ENCODE measurements at places on chromosomes 7 and 10.

DNA sequence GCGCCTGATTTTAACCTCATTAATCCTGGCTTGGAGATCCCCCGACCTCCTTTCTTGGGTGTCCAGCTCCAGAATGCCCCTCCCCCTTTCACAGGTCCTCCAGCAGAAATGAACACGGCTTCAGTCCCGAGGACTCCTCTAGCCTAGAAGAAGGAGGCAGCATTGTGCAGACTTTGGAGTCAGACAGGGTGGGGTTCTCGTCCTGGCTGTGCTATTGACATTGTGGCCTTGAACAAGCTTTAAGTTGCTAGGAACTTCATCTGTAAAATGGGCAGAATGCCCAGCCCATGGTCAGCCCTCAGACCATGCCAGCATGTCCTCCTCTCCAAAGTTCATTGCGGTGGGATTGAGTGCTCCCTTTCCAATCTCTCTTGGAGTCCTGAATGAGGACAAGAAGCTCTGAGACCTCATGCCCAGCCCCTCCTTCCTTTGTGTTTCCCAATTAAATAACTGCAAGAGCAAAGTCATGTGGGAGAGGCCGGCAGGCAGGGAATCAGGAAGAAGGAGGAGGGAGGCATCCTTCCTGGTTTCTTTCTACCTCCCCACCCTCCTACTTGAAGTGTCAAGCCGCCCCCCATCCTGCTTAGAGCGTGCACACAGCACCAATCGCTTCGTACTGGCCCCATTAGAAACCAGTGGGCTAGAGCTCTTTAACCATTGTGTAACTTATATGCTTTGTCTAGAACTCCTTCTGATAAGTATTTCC is 86.4 kb downstream of the RBM20 start:
- H3K27ac ChIP-seq = no peak overlapping the region
- peaks cover 13% of the 10 kb centered on the region for H3K4me1 ChIP-seq
- H3K36me3 ChIP-seq = no peaks in the 10 kb centered on the region
- H3K4me3 ChIP-seq = no peak overlapping the region

GRCh38 chr7:17408245-17408903 is 109.9 kb downstream of the AHR start:
- H3K4me1 ChIP-seq = peaks cover 6% of the 10 kb centered on the region
- H3K27ac ChIP-seq = no peak overlapping the region
- H3K4me3 ChIP-seq = no peak overlapping the region
- H3K27me3 ChIP-seq = no peaks in the 10 kb centered on the region

- no peaks in the 10 kb centered on the region for H3K36me3 ChIP-seq
- peaks cover 4% of the 10 kb centered on the region for H3K27me3 ChIP-seq
- no peak for DNase-seq
- H3K4me1 ChIP-seq = no peaks in the 10 kb centered on the region
- no peak overlapping the region for H3K27ac ChIP-seq
Observed at GRCh38 chr10:121669028-121669374, 70.8 kb upstream of the FGFR2 start.

DNA sequence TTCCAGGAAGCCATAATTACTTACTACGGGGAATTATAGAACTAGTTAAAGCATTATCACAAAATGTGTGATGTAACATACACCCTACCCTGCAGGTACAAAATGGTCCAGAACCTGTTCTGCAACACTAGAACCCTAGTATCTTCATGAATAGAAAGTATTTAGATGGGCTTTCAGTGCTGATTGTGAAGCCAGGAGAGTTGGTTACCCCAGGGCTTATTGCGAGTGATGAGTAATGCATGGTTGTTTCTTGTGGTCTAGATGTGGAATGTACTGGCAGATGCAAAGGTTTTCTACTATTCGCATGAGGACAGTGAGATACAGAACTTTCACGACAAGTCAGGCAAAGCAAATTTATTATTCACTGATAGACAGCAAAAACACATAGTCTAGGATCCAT is 33.6 kb upstream of the AGR3 start:
- no peak for DNase-seq
- no peaks in the 10 kb centered on the region for H3K4me1 ChIP-seq
- no peak overlapping the region for H3K27ac ChIP-seq
- H3K4me3 ChIP-seq = no peak overlapping the region
- H3K27me3 ChIP-seq = no peaks in the 10 kb centered on the region
- no peaks in the 10 kb centered on the region for H3K36me3 ChIP-seq

DNA sequence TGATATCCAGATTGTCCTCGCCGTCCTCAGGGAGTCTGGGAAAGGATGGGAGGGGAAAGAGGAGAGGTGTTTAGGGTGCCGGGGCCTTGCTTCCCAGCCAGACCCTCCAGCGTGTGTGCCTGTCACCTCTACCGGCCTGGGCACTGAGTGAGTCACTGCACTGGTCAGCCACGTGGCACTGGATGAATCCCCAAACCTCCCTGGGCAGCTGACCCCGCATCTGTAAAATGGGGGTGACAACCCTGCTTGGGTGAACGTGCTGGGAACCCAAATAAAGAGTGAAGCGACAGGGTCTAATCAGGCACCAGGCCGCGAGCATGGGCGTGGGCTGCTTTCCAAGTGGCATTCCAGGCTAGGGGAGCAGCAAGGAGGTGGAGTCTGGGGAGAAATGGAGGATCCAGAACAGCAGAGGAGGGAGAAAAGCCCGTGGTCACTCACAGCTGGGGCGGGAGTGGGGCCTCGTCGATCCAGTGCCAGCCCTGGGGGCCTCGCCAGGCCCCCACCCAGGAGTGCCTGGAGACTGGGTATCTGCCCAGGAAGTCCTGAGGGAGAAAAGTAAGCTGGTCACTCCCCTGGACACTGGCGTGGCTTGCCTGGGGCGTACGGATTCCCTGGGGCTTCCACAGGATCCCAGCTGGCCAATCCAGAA is 29.7 kb downstream of the KLRG2 start:
- H3K27ac ChIP-seq = no peak overlapping the region
- no peaks in the 10 kb centered on the region for H3K4me1 ChIP-seq
- H3K36me3 ChIP-seq = no peaks in the 10 kb centered on the region
- no peak for DNase-seq

GRCh38 chr7:134587750-134588149 is 38.8 kb downstream of the AKR1B15 start:
- H3K36me3 ChIP-seq = no peaks in the 10 kb centered on the region
- no peak overlapping the region for H3K27ac ChIP-seq
- H3K27me3 ChIP-seq = peaks cover 9% of the 10 kb centered on the region
- no peak for DNase-seq
- no peaks in the 10 kb centered on the region for H3K4me1 ChIP-seq

DNA sequence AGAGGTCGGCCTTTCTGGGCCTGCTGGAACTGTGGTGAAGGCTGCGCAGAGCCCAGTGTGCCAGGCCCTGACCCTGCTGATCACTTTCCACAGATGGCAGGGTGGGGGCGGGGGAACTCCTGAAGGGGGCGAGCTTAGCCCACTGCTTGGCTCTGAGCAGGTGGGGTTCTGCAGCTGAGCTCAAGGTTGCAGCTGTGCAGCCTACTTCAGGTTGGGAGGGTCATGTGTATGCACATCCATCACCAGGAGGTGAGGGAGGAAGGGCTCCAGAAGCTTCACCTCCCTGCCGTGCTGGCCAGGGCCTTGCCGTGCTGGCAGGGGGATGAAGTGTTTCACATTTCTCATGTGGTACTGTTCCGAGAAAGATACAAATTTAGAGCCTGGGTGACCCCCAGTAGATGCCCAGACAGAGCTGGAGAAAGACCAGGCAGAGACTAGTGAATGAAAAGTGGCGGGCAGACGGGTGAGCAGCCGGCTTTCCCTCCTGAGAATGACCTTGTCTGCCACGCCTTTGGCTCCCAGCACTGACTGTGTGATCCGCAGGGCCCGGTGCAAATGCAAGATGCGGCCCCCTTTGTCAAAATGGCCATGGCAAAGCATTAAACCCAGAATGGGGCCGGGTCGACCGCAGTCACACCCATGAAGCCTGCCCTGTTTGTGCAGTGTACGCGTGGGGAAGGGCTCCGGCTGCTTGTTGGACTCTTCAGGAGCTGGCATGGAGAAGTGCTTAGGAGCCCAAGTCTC is 25.2 kb downstream of the FAM241B start:
- no peak for DNase-seq
- H3K27me3 ChIP-seq = peaks cover 60% of the 10 kb centered on the region

DNA sequence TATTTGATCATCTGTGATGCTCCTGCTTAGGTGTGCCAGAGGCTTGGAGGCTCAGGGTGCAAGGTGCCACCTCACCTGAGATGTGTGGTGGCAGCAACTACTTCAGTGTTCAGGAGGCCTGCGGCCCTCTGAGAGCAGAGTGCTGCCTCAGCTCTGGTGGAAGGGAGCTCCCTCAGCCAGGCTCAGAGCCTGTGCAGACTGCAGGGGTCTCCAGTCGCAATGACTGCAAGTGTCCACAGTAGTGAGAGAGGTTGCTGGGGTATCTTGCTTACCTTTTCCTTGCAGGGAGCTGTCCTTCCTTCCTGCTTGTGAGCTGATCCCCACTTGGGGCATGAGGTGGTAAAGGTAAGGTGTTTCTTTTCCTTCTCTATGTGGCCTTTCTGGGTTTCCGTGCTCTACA is 131.0 kb upstream of the GAD2 start:
- no peak for DNase-seq
- H3K4me3 ChIP-seq = no peak overlapping the region
- H3K36me3 ChIP-seq = no peaks in the 10 kb centered on the region
- no peak overlapping the region for H3K27ac ChIP-seq
- no peaks in the 10 kb centered on the region for H3K27me3 ChIP-seq
- H3K4me1 ChIP-seq = no peaks in the 10 kb centered on the region

GRCh38 chr7:32299133-32299702 is 191.0 kb downstream of the LSM5 start:
- H3K27me3 ChIP-seq = peaks cover 48% of the 10 kb centered on the region
- no peaks in the 10 kb centered on the region for H3K36me3 ChIP-seq
- peaks cover 4% of the 10 kb centered on the region for H3K4me1 ChIP-seq
- DNase-seq = no peak
- H3K4me3 ChIP-seq = no peak overlapping the region

DNA sequence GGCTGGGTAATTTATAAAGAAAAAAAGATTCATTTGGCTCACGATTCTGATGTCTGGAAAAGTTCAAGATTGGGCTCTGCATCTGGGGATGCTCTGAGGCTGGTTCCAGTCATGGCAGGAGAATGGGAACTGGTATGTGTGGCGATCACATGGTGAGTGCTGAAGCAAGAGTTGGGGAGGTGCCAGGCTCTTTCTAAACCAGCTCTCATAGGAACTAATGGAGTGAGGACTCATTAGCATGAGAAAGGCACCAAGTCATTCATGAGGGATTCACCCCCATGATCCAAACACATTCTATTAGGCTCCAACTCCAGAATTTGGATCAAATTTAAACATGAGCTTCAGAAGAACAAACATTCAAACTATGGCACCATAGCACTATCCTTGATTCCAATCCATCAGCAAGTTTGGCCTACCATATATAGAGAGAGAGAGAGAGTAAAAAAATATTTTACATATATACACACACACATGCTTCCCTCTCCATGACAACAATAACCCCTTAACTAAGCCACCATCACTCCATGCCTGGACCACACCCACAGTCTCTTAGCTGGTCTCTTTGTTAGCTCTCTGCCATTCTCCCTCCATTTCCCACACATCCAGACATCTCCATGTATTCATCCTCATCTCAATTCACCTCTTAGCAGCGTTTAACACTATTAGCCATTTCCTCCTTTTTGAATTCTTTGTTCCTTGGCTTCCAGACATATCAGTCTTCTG is 57.9 kb downstream of the NPY start:
- H3K4me1 ChIP-seq = no peaks in the 10 kb centered on the region
- no peak for DNase-seq
- H3K27me3 ChIP-seq = no peaks in the 10 kb centered on the region
- H3K4me3 ChIP-seq = no peak overlapping the region
